Articular chondrocyte of knee joint (primary cell): ENCODE measurements at places on chromosomes 16 and 17. TPM values are rescaled to one million over a fixed set of nuclear protein-coding genes. Genes with fewer than 3 reads are reported as not detected.

The SPATA32 gene
- 0.13 TPM in 1 of 2 replicates, not detected in the other for total RNA-seq

The TMEM235 gene
- total RNA-seq = not detected in 2 replicates

The SULT1A1 gene
- total RNA-seq = 9.3 and 9.8 TPM in 2 replicates

The ADCY9 gene
- 35.5 and 37.0 TPM in 2 replicates for total RNA-seq

The MEIOC gene
- under 0.01 and 0.11 TPM in 2 replicates for total RNA-seq

The SIRT7 gene
- total RNA-seq = 15.4 and 15.7 TPM in 2 replicates

The UMOD gene
- not detected in 2 replicates for total RNA-seq

The OR1A1 gene
- not detected in 2 replicates for total RNA-seq

The PSKH1 gene
- total RNA-seq = 15.2 and 15.4 TPM in 2 replicates

The LGALS9 gene
- total RNA-seq = 0.22 and 0.78 TPM in 2 replicates

The HP gene
- total RNA-seq = 0.11 TPM in 1 of 2 replicates, not detected in the other

The CIITA gene
- total RNA-seq = 1.1 and 1.6 TPM in 2 replicates

The RPGRIP1L gene
- 19.9 and 27.0 TPM in 2 replicates for total RNA-seq

The KRTAP4-5 gene
- total RNA-seq = not detected in 2 replicates

The KCNH4 gene
- total RNA-seq = under 0.01 TPM in 1 of 2 replicates, not detected in the other

The ABCC12 gene
- total RNA-seq = under 0.01 TPM in 1 of 2 replicates, not detected in the other

The AOC2 gene
- 1.3 and 2.6 TPM in 2 replicates for total RNA-seq

The DBF4B gene
- total RNA-seq = 3.5 and 4.4 TPM in 2 replicates

The TP53TG3F gene
- total RNA-seq = not detected in 2 replicates

The NPTX1 gene
- total RNA-seq = 0.11 and 0.13 TPM in 2 replicates

The ZNF747 gene
- total RNA-seq = 12.9 and 13.0 TPM in 2 replicates

The CCL23 gene
- total RNA-seq = not detected in 2 replicates

The TBC1D3C gene
- 0.32 TPM in 1 of 2 replicates, not detected in the other for total RNA-seq

The PRDM7 gene
- not detected in 2 replicates for total RNA-seq

The TMUB2 gene
- total RNA-seq = 22.3 and 22.8 TPM in 2 replicates

The PPL gene
- total RNA-seq = 9.7 and 13.7 TPM in 2 replicates

The TP53TG3B gene
- total RNA-seq = not detected in 2 replicates

The GPR179 gene
- total RNA-seq = under 0.01 TPM in 2 replicates

The HEATR9 gene
- not detected in 2 replicates for total RNA-seq

The MT1F gene
- 0.39 and 0.65 TPM in 2 replicates for total RNA-seq

The PROCA1 gene
- total RNA-seq = 0.54 and 0.78 TPM in 2 replicates

The SLC5A10 gene
- total RNA-seq = under 0.01 TPM in 1 of 2 replicates, not detected in the other

The CES4A gene
- 3.6 and 5.0 TPM in 2 replicates for total RNA-seq

The CDK12 gene
- total RNA-seq = 47.2 and 49.0 TPM in 2 replicates

The CD300H gene
- total RNA-seq = not detected in 2 replicates

The CCL4 gene
- not detected in 2 replicates for total RNA-seq

The MYH2 gene
- total RNA-seq = not detected in 2 replicates

The CACNG1 gene
- not detected in 2 replicates for total RNA-seq

The PTGES3L gene
- 0.11 and 0.52 TPM in 2 replicates for total RNA-seq

The SCGB1C2 gene
- not detected in 2 replicates for total RNA-seq

The ACSM2A gene
- not detected in 2 replicates for total RNA-seq

The G6PC1 gene
- not detected in 2 replicates for total RNA-seq

The HASPIN gene
- total RNA-seq = 2.4 and 4.1 TPM in 2 replicates

The CCL8 gene
- total RNA-seq = 0.97 and 1.2 TPM in 2 replicates

The CACNG5 gene
- not detected in 2 replicates for total RNA-seq

The KRT13 gene
- total RNA-seq = not detected in 2 replicates

The CALB2 gene
- total RNA-seq = 0.43 and 0.78 TPM in 2 replicates

The ORMDL3 gene
- 40.1 and 42.3 TPM in 2 replicates for total RNA-seq

The PRSS21 gene
- 0.22 TPM in 1 of 2 replicates, not detected in the other for total RNA-seq

The MYH13 gene
- not detected in 2 replicates for total RNA-seq

The SLC4A1 gene
- not detected in 2 replicates for total RNA-seq

The SLC43A2 gene
- total RNA-seq = 22.5 and 23.2 TPM in 2 replicates

The AIPL1 gene
- total RNA-seq = 0.11 and 0.13 TPM in 2 replicates

The CRYM gene
- 0.11 and 0.39 TPM in 2 replicates for total RNA-seq

The MT4 gene
- total RNA-seq = not detected in 2 replicates

The TP53TG3 gene
- not detected in 2 replicates for total RNA-seq
